ENCODE measurements at places on chromosomes 1 and 21. TPM values are rescaled to one million over a fixed set of nuclear protein-coding genes. Genes with fewer than 3 reads are reported as not detected.

DNA sequence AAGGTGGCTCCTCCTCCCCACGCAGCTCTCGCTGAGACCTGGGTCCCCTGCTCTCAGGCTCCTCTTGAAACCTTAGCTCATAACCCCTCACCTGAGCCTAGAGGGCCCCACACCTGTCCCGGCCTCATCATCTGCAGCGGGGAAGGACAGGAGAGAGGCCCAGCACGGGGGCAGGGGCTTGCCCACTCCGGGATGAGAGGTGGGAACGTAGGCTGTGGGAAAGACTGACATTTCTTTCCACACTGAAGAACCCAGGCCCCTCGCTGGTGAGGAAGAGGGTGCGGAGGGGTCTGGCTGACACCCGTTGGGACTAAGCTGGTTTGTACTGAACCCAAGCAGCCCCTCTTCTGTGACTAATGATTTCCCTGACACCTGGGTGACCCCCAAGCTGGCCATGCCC is 14.0 kb upstream of the NES start:
- no peak for DNase-seq

- DNase-seq = no peak
Measured at GRCh38 chr1:53142226-53142853, at the start of gene SLC1A7. Gene SLC1A7, minus strand, starts transcription at chr1:53142638. Its CDS starts 189 bp downstream, at chr1:53142449.

DNA sequence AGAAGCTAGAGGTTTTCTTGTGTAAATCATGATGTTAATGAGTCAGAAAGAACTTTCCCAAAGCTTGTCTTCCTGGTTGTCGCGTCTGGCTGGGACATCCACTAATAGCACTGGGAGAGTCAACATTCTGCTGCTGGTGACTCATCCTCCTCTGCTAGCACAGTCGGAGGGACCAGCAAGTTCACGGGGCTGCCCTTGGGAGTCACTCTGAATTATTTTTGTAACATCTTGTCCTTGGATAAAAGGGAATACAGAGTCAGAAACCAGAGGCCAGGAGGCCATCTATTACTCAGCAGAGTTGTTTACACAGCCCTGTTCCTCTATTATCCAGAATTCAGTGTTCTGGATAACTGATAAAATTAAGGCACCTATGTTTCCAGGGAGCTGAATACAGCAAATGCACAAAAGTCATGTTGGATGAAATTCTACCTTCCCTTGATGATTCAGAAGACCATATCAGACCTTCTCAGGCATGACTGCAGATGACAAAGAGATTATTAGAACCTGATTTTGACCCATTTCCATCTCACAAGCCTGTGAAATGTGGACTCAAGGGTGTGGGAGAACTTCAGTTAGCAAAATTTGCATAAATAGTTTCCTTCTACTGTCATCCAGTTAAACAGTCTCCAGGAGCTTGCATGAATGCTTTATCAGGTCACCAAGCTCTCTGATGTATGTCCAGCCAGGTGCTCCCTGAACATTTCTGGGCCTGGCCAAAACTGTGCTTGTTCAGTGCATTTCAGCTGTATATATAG is 68.1 kb downstream of the JAK1 start:
- peak; percentile 87 for DNase-seq

Gene LRRC71
- not detected for total RNA-seq

Gene IGSF9
- not detected for total RNA-seq

Gene CDC42
- 317 TPM for total RNA-seq

Measured in MG63 (cell line).